ENCODE measurements at places on chromosomes 6 and 20.

DNA sequence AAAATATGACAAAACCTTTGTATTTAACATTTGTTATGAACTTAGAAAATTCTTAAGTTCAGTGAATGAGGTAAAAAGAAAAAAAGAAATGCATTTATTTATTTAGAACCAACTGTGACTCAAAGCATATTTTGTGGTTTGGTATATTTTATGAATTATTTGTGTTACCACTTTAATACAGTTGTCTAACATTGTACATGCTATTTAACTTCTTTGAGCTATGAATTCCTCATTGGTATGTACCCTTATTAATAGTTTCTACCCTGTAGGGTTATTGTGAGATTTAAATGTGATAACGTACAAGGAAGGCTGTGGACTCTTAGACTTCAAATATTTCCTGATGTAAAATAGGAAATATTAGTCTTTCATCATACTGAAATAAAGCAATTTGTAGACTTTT is 162.6 kb downstream of the MMUT start:
- DNase-seq: no peak

GRCh38 chr6:127918506-127919427 is 17.9 kb upstream of the THEMIS start:
- DNase-seq: no peak

DNA sequence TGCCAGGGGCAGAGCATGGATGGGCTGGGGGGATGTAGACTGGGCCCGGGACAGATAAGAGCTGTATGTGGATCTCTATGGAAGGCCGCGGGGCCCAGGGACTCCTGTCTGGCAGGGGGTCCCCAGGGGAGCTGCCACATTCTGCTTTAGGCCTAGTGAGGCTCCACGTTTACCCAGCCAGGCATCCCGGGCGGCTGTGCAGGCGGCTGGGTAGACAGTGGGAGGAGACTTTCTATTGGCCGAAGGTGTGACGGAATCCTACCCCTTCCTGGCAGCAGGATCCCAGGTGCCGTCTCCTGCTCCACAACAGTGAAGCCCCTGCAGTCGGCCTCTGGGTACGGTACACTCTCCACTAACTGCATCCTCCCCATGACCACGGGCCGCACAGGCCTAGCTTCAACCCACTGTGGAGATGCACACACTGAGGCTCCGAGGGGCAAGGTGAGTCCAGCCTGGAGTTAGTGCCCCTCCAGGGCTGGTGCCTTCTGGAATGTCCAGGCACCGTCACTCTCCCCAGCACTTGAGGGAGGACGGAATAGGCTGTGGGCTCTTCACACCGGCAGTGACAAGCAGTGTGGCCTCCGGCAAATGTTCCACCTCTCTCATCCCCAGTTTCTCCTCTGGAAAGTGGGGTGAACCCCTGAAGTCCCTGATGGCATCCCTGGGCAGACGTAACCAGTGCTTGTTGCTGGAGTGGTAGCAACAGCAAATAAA is 36.8 kb upstream of the ZBP1 start:
- DNase-seq: no peak

- no peak for DNase-seq
Observed at GRCh38 chr6:11151488-11151887, 40.0 kb upstream of the ERVFRD-1 start.

Measured in activated CD4-positive, alpha-beta T cell treated with anti-CD3 and anti-CD28 coated beads for 1 hour (primary cell).